ENCODE measurements at places on chromosomes 7 and 10.

DNA sequence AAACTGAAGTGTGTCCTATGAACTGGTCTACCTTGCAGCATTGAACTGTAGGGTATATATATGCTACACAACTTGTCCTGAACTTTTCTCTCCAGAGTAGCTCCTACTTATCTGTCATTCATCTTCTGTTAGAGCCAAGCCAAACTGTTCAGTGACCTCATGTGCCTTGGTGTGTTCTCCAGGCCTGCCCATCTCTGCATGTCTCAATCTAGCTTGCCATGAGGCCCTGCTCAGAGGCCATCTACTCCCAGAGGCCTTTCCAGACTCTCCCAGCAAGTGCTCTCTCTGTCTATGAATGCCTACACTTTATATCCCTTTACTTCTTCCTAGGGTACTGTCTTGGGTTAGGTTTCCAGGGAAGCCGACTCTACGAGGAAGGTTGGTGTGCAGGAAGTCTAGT lies 99.8 kb upstream of the MTPN start:
- DNase-seq: no peak

DNA sequence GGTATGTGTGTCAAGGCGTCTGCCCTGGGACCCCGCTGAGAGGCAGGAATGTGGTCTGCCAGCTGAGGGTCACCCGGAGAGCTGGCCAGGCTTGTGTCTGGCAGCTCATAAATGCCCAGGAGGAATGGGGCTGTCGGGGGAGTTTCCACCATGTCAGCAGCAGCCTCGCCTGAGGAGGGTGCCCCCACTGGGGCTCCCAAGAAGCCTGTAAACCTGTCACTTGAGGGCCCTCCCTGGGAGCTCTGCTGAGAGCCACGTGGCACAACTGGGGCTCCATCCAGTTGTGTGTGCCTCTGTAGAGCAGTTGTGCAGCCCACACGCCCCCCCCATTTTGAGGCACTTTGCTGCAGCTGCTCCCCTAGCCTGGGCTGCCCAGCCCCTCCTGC lies 70.6 kb downstream of the NEURL1 start:
- DNase-seq: no peak

GRCh38 chr7:85074-85882 lies 107.1 kb upstream of the FAM20C start:
- no peak for DNase-seq

DNA sequence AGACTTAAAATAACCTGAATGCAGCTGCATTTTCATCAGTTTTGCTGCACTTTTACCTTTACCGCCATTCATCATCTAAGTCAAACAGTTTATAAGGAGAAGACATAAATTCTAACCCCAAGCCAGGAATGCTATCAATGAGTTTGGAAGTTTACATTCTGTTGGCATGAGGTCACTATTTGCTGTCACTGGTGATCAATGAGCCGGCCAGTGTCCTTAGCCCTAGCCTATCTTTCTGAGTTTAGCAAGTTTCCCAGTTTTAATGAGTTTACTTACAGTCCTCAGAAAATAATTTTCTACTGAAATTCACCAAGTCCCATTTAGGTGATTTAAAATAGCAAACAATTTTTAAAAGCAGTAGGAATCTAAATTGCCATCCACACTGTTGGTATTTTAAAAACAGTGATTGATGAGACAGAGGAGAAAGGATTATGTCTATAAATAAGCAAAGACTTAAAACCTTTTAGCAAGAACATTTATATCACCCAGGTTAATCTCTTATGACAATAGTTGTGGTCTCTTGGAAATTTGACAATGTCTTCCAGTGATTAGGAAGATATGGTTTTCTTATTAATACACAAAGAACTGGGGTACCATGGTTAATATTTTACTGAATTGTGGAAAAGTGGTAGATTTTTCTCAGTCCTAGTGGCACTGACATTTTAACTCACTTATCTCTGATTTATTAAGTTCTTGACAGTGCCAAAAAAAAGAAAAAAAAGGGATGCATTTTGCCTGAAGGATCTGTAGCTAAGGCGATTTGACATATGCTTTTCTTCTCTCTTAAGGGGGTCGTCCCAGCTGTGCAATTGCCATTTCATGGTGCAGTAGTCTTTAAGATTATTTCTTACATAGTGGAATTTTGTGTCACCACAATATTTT lies 443.4 kb upstream of the ANKRD30A start:
- DNase-seq: no peak

GRCh38 chr10:4549139-4549653 lies 276.8 kb upstream of the AKR1E2 start:
- DNase-seq: no peak

DNA sequence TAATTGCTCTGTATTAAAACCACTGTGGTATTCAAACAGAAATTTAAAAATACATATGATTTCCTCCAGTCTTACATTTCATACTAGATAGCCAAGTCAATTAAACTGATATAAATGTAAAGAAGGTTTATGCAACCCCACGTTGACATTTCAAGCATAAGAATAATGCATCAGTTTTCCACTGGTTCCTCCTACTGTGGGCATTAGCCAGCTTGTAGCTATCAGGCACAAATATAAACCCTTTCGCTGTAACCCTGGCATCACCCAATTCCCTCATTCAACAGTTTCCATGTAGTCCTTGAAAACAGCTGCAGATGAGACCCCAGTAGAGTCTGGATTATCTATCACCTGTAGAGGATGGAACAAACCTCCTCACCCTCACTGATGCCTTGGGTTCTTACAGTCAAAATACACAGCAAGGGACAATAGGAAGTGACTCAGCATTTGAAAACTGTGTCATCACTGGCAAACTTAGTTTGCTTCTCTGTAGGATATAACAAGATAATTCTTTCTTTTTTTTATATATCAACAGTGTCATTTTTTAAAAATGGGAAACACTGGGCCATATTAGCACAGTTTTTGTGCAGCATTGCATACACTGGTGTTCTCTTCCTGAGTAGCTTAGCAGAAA lies 113.0 kb downstream of the PDE1C start:
- no peak for DNase-seq
